ENCODE measurements at places on chromosomes 3 and 15.

DNA sequence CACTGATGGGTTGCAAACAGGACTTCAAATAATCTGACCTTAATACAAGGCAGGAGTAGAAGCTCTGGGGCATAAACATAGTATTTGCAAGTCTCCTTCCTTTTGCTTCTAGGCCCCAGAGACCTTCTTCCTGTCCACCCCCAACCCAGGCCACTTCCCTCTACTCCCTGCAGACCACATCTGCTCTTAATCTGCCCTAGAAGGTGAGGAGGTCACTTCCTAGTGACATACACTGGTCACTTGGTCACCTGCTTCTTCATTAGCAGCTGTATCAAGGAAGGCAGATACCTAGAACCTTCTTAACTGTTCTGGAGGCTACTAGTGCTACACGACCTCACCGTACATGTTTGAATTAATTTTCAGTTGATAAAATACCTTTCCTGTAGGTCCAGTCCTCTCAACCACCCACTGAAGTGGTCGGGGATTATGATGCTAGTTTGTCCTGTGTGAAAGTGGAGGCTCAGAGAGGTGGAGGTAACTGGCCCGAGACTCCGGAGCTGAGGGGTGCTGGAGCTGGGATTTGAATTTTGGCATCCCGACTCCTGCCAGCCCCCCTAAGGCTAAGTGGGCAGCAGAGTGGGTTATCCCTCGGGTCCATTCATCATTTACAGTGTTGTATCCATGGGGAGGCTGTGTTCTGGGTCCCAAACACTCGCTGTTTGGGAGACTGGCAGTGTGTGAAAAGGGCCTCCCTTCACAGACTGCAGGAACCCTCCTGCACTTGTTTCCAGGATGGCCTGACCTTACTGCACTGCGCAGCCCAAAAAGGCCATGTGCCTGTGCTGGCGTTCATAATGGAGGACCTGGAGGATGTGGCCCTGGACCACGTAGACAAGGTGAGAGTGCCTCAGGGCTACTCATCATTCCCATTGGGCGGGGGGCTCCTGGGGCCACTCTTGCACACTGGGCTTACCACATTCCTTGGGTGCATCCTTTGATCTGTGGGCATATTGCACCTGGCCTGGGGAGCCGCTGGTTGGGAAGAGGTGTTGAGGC lies 13.9 kb downstream of the ANKDD1A start:
- H3K27me3 ChIP-seq, result no peaks in the 10 kb centered on the region
- no peak overlapping the region for H3K27ac ChIP-seq
- no peak overlapping the region for H3K4me3 ChIP-seq
- no peaks in the 10 kb centered on the region for H3K36me3 ChIP-seq
- H3K4me1 ChIP-seq, result no peaks in the 10 kb centered on the region

- H3K27me3 ChIP-seq, result no peaks in the 10 kb centered on the region
- H3K4me3 ChIP-seq, result no peak overlapping the region
- H3K36me3 ChIP-seq, result no peaks in the 10 kb centered on the region
- DNase-seq, result no peak
- no peaks in the 10 kb centered on the region for H3K4me1 ChIP-seq
Observed at GRCh38 chr15:31254431-31255175, 72.0 kb upstream of the KLF13 start.

DNA sequence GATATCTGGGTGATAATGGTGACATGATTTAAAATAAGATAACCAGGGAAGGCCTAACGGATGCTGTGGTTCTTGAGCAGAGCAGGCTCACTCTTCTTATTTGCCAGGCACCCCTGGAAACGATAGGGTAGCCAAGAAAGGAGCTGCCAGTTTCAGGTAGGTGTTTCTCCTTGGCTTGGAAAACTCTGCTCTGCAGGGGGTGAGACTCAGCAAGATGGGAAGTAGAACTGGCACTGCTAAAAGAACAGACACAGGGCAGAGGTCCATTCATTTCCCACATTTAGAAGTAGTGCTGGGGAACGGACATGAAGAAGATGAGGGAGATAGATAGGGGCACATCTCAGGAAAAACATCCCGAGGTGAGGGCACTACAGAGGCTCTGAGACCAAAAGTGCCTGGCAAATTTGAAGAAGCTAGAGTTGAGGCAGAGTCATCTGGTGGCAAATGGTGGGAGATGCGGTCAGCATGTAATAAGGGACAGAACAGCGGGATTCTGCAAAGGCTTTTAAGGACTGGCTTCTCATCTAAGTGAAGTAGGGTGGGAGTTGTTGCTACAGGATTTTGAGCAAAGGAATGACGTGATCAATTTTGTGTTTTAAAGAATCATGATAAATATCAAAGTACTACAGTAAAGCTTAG lies 323.4 kb upstream of the PLSCR5 start:
- no peak overlapping the region for H3K27ac ChIP-seq
- H3K4me3 ChIP-seq, result no peak overlapping the region
- H3K36me3 ChIP-seq, result no peaks in the 10 kb centered on the region
- no peaks in the 10 kb centered on the region for H3K27me3 ChIP-seq
- no peak for DNase-seq

GRCh38 chr3:72571052-72571451 lies 277.2 kb downstream of the SHQ1 start:
- no peak overlapping the region for H3K4me3 ChIP-seq
- no peaks in the 10 kb centered on the region for H3K36me3 ChIP-seq
- no peaks in the 10 kb centered on the region for H3K4me1 ChIP-seq
- H3K27ac ChIP-seq, result no peak overlapping the region

All from lung (tissue), 17 donors.